ENCODE measurements at places on chromosomes 4 and X.

GRCh38 chrX:97089116-97089515, 205.4 kb downstream of the RPA4 start:
- DNase-seq = no peak

- DNase-seq = no peak
Observed at GRCh38 chr4:128303986-128304385, 16.4 kb upstream of the PGRMC2 start.

GRCh38 chr4:101123231-101123630, 224.1 kb downstream of the PPP3CA start:
- no peak for DNase-seq

DNA sequence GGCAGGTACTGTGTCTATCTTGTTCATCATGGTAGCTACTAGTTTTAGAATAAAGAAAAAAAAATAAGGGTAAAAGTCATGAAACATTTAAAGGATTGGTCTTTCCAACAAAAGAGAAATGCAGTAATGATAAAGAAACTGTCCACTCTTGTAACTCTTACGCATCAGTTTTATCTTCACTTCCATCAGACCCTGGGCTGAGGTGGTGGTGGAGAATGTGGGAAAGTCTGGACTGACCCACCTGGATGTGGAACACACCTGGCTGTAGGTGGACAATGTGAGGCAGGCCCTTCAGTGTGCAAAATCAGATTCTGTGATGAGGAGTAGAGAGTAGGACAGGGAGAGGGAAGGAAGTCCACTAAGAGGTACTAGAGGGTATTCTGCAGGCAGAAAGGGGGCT, 128.6 kb downstream of the RASL11B start:
- DNase-seq = no peak

GRCh38 chr4:123987408-123987807, 590.8 kb downstream of the SPRY1 start:
- no peak for DNase-seq

DNA sequence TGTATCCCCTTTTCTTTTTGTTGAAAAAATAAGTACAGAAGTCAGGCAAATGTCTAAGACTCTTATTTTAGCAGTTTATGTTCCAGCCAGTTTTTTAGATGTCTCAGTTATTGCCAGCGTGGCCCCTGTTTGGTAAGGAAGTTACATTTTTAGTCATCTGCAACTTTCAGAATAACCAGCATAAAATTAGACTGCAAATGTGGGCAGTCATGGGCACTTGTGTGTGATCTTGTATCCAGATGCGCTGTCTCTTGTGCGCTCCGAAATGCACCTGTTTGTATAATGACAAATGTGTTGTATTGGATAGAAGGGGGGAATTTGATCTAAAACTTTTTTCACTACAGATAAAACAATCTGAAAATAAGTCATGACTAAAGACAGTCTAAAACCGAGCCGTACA, 44.3 kb upstream of the CLCN4 start:
- DNase-seq = no peak

Data from hippocampal formation (tissue), 2 donors.